Activated T-helper 1 cell treated with Interleukin-2 at 50 U/mL for 16 hours (primary cell): ENCODE measurements at places on chromosomes 7 and 10.

- DNase-seq = no peak
Observed at GRCh38 chr10:81957976-81958375, 83.0 kb downstream of the NRG3 start.

- no peak for DNase-seq
Observed at GRCh38 chr10:17599089-17599488, 18.1 kb downstream of the HACD1 start.

- DNase-seq = no peak
Observed at GRCh38 chr7:102096012-102096332, 190.7 kb upstream of the SH2B2 start.

- DNase-seq = no peak
Observed at GRCh38 chr7:139852482-139852845, 23.4 kb downstream of the TBXAS1 start.

GRCh38 chr10:77068969-77069368, 568.6 kb downstream of the KCNMA1 start:
- no peak for DNase-seq

GRCh38 chr7:24833549-24833948, 76.3 kb upstream of the GSDME start:
- no peak for DNase-seq

- no peak for DNase-seq
Observed at GRCh38 chr10:132297526-132297925, 10.2 kb downstream of the STK32C start.

- DNase-seq = no peak
Observed at GRCh38 chr10:132575320-132576201, 38.0 kb downstream of the INPP5A start.

DNA sequence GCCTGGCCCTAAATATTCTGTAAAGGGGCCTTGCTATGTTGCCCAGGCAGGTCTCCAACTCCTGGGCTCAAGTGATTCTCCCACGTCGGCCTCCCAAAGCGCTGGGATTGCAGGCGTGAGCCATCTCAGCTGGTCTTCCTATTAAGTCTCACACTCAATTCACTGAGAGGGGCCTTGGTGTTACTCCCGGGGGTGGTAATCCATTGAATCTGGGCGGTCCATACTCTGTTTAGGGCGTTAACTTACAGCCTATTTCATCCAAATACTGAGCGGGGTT, 665 bp upstream of the SRRT start:
- no peak for DNase-seq

DNA sequence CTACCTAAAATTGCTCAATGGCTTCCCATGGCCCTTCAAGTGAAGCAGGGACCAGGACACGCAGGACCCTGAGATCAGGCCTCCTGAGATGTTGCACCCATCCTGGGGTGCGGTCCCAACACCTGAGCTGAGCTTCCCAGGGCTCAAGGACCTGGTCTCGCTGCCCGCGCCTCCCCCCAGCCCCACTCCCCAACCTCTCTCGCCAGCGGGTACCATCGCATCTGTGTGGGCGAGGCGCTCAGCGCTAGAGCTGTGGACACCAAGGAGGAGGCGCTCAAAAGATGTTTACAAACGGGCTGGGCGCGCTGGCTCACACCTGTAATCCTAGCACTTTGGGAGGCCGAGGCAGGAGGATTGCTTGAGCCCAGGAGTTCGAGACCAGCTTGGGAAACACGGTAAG, 7.4 kb upstream of the CRYGN start:
- no peak for DNase-seq

DNA sequence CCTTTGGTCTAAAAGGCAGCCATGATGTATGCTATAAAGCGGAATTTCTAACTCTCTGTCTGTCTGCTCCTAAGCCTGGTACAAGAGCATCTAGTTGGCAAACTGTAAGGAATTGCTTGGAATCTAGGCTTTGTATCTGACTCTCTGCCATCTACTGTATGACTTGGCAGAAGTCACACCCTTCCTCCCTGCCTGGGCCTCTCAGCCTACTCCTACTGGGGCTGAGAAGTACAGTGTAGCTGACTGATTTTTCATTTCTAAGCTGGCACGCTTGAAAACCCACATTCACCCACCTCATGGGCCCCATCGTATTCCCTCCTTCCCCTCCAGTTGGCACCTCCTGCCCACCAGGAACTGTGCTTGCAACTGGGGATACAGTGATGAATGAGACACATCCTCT, 435.2 kb downstream of the PLXNA4 start:
- no peak for DNase-seq

DNA sequence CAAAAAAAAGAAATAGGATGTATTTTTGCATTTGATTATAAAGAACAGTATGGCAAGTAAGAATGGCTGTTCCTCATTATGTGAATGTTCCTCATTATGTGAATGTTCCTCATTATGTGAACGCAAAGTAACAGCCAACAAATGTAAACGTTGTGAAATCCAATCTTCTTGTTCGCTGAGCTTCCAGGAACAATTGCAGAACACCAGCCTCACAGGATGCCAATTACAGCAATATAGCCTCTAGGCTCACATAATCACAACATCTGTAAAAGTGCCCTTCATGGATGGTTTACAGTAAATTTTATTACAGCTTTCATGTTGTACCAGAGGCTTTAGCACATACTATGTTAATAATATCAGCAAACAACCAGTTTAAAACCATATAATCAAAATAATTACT, 71.6 kb downstream of the THSD7A start:
- DNase-seq = no peak

GRCh38 chr7:109694149-109695071, 1124.7 kb downstream of the DNAJB9 start:
- no peak for DNase-seq

DNA sequence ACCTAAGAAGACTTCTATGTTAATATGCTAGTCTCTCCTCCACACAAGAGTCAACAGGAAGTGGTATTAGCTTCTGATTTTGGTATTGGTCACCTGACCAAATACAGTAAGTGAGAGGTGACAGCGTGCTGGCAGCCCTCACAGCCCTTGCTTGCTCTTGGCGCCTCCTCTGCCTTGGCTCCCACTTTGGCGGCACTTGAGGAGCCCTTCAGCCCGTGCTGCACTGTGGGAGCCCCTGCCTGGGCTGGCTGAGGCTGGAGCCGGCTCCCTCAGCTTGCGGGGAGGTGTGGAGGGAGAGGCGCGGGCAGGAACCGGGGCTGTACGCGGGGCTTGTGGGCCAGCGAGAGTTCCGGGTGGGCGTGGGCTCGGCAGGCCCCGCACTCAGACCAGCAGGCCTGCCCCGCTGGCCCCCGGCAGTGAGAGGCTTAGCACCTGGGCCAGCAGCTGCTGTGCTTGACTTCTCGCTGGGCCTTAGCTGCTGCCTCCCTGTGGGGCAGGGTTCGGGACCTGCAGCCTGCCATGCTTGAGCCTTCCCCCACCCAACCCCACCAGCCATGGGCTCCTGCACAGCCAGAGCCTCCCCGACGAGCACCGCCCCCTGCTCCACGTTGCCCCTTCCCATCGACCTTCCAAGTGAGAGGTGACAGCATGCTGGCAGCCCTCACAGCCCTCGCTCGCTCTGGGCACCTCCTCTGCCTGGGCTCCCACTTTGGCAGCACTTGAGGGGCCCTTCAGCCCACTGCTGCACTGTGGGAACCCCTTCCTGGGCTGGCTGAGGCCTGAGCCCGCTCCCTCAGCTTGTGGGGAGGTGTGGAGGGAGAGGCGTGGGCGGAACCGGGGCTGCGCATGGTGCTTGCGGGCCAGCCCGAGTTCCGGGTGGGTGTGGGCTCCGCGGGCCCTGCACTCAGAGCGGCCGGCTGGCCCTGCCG, 4.2 kb upstream of the ACSL5 start:
- DNase-seq = no peak
